ENCODE measurements at places on chromosomes 6 and 20.

DNA sequence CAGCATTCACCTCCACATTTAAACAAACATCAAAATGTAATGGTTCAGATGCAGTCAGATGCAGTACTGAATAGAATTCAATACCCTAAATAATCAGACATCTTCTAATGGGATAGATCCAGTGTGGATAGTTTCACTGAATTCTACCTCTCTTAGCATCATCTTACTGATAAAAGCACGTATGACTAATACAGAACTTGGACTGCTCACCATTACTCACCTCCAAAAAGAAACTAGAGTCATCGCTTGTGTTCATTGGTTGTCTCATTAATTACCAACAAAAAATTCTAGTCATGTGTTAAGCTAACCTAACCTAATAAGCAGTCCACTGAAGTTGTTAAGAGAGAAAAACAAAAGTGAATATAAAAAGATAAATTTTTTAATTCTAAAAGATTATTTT lies 165.9 kb upstream of the IRAK1BP1 start:
- DNase-seq, result no peak

- no peak for DNase-seq
These were observed 20.8 kb downstream of the ZBTB2 start for GRCh38 chr6:151370509-151371078.

DNA sequence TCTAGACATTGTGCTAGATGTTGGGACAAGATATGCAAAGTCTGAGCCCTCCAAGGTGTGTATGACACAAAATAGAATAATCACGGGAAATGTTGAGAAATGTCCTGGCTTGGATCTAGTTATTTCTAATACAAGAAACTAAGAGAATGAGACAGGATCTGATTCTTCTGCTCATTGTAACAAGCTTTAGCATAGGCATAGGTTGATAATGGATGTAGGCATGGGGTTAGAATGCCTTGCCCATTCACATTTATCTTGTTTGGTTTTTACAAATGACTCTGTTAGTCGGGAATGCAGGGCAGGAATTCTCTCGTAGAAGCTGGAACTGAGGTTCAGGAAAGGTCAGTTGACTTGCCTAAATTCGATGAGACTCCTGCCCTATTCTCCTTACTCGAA lies 1.5 kb upstream of the SLC26A8 start:
- DNase-seq, result no peak

GRCh38 chr20:22501566-22502344 lies 82.6 kb downstream of the FOXA2 start:
- DNase-seq, result no peak

- no peak for DNase-seq
These were observed 63.2 kb downstream of the OLIG3 start for GRCh38 chr6:137430954-137431353.

DNA sequence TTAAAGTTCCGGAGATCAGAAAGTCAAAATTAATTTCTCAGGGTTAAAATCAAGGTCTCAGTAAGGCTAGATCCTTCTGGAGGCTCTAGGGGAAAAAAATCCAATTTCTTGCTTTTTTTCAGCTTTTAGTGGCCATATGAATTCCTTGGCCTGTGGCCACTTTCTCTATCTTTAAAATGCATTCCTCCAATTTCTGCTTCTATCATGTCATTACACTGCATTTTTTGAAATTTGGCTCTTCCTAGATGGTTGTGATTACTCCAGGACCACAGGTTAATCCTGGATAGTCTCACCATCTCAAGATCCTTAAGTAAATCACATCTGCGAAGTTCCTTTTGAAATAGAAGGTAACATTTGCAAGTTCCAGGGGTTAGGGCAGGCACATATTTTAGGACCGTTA lies 1294.9 kb upstream of the CITED2 start:
- DNase-seq, result no peak

DNA sequence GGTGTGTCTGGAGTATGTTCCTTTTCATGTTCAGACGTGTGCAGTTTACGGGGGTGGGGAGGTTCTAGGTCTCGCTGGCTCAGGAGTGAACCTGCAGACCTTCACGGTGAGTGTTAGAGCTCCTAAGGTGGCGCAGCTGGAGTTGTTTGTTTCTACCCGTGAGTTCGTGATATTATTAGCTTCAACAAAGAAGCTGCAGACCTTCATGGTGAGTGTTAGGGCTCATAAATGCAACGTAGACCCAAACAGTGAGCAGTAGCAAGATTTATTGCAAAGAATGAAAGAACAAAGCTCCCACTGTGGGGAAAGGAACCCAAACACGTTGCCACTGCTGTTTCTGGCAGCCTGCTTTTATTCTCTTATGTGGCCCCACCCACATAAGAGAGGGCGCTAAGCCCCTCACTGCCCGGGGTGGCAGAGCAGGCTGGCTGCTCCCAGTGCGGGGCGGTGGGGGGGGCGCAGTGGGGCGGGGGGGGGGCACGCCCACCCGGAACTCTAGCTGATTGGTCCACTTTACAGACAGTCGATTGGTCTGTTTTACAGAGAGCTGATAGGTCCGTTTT lies 41.3 kb upstream of the GMPR start:
- DNase-seq, result no peak

DNA sequence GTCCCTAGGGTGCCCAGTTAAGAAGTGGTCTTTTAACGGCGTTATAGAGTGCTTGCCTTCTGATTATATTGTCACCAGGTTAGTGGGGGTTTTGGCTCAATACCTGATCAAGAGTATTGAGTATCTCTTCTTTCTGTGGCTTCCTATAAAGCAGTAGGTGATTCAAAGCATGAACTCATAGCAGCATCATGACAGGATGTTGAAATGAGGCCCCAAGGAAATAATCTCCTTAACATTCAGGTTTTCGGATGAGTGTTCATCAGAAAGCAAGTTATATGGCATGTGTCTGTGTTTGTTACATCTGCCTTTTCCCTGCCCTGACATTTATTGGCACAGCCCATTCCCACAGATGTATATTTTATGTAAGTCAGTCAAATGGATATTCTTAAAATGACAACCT lies 301.0 kb downstream of the FARS2 start:
- no peak for DNase-seq

GRCh38 chr6:26507658-26508057 lies 7.6 kb downstream of the BTN1A1 start:
- no peak for DNase-seq

GRCh38 chr6:7769702-7770101 lies 43.8 kb downstream of the BMP6 start:
- no peak for DNase-seq

- no peak for DNase-seq
These were observed 79.0 kb downstream of the SAMD3 start for GRCh38 chr6:130143709-130144108.
